ENCODE measurements at places on chromosomes 13 and 19.

GRCh38 chr13:64007339-64007738 lies 2591.7 kb upstream of the PCDH20 start:
- peak; percentile 3 for DNase-seq

- DNase-seq, result no peak
Observed at GRCh38 chr13:102045731-102046130, 356.1 kb downstream of the FGF14 start.

GRCh38 chr19:19260417-19261214 lies 12.5 kb downstream of the TM6SF2 start:
- DNase-seq, result no peak

GRCh38 chr13:26021516-26021915 lies 30.3 kb downstream of the SHISA2 start:
- no peak for DNase-seq

DNA sequence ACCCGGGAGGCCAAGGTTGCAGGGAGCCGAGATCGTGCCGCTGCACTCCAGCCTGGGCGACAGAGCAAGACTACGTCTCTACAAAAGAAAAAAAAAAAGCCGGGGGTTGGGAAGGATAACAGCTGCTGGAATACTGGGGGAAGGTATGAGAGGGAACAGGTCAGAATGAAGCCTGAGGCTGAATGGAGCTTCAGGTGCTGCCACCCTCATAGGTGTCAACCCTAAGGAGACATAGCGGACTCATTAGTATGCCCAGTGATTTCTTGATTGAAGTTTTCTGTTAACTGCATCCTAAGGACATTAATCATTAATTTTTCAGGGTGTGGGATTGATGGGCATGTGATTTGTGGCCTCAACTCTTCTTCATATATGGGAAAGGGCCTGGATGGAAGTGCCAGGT lies 6.0 kb downstream of the SMARCA4 start:
- no peak for DNase-seq

DNA sequence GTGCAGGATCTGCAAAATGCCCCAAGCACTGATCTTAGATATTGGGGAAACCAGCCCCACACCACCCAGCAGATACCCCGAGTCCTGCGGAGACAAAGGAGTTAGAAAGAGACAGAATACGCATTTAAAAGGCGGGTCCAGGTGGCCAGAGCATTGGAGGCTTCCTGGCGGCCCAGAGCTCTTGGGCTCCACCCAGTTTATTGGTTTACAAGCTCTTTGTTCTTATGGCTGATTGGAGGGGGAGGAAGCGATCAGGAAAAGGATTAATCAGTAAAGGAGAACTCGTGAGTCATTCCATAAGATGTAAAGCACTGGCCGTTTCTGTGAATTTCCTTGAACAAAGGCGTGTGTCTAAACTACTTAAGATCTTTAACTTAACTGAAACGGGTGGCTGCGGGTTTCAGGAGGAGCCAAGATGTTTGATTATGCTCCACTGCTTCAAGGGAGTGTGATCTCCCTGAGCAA lies 926 bp downstream of the ZNF587 start:
- DNase-seq, result peak; percentile 48

- no peak for DNase-seq
Observed at GRCh38 chr13:41554626-41555386, 97.5 kb downstream of the RGCC start.

DNA sequence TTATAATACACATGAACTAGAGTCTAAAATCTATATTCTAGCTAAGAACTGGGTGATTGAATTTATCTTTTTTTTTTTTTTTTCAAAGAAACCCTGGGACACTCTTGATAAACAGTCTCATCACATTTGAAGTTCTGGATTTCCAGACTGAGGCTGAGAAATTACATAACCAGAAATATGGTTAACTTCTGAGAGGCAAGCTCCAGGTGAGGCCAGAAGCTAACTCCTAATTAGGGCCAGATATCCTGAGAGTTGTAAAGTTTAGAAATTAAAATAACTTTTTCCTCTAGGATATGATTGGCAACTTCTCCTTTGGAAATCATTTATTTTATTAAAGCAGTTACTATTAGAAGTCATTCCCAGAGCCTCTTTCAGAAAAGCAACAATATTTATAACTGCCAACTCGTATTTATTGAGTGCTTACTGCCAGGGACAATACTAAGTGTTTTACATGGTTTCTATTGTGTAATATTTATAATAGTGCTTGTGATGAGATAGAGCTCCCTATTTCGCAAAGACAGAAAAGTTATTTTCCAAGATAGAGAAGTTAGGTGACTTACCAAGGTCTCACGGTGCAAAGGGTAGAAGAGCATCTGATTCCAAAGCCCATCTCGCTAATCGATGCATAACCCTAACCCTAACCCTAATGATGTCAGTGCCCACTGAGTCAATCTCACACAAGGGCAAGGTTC lies 187.7 kb downstream of the DCT start:
- DNase-seq, result no peak

DNA sequence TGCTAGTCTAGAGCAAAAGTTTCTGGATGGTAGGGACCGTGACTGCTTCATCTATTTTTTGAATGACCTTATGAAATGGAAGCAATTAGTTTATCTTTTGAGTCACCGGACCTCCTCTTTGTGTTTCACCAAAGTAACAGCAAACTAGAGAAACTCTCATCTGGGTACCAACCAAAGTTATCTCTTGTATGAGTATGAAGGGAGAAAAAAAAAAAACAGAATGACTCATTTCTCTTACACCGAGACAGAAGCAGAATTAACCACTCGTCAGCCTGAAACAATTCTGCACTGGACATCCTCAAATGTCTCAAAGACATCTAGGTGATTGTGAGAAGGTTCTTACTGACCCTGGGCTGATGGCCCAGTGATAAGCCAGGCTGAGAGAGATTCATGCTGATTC lies 18.3 kb downstream of the ZNF100 start:
- no peak for DNase-seq

DNA sequence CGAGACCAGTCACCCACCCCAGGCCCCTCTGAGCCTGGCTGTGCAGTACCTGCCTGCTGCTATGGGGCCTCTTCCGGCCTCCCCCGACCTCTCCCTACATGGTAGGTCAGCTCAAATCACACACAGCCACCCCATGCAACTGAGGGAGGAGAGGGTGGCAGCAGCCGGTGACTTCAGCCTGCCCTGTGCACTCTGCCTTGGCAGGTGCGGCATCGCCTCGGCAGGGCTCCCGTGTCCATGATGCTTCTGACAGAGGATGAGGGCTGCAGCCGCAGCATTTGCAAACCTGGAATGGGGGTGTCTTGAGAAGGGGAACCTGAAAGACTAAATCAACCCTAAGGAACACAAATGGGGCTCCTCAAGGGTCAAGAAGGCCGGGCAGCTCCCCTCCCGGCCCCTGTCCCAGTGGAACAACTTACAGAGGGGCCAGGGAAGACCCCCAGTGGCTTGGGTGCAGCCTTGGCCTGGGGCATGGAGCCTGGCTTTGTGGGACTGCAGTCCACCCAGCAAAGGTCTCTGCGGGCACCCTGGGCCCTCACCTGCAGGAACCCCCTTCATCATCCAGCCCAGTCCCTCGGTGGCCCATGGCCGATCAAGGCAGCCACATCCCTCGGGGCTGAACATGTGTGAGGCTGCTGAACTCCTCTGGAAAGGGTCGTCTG lies 6.7 kb downstream of the TEX29 start:
- no peak for DNase-seq

- DNase-seq, result no peak
Observed at GRCh38 chr13:105159841-105160240, 1375.6 kb downstream of the EFNB2 start.

DNA sequence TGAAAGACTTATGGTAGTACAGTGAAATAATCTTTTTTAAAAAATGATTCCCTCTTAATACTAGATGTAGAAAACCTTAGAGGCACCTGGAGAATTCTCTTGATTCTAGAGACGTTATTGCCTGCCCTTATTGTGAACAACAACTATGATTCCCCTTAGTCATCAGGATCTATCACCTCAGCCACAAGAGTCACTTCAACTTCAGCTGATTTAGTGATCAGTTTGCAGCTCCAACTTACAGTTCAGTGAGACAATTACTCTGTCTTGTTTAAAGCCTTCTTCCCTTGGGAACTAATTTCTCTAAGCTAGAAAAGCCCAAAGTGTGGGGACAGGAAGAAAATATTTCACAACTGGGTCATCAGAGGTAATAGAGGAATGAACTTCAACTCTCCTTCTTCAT lies 254.3 kb upstream of the SLITRK1 start:
- no peak for DNase-seq

DNA sequence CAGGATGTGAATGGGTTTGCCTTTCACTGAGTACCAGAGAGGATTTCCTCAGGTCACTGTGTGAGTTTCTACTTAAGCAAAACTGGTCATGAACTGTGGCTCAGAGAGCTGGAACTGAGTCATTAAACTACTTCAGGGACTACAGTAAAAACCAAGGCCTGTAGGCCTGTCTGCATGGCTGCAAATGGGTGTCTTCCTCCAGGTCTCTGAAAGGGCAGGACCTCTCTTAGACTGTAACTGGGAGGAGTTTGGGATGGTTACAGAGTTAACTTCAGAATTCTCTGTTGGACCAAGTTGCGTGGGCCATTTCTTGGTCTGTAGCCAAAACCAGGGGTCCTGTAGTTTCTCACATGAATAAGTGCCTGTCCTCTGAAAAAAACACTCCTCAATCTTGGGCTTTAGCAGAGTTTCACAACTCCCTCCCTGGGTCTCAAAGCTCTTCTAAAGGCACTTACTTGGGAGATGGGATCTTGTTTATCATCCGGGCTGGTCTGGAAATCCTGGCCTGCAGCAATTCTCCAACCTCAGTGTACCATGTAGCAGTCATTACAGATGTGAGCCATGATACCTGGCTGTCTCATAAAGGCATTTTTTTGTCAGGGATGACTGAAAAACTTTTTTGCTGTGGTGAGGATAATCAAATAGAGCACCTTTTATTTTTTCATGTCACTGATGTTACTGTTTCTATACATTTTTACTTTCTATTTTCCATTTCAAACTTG lies 19.7 kb downstream of the ZNF714 start:
- no peak for DNase-seq

- peak; percentile 38 for DNase-seq
Observed at GRCh38 chr13:28297341-28297740, 159.0 kb downstream of the PAN3 start.

- DNase-seq, result no peak
Observed at GRCh38 chr19:55005684-55006488, 32.2 kb downstream of the GP6 start.

DNA sequence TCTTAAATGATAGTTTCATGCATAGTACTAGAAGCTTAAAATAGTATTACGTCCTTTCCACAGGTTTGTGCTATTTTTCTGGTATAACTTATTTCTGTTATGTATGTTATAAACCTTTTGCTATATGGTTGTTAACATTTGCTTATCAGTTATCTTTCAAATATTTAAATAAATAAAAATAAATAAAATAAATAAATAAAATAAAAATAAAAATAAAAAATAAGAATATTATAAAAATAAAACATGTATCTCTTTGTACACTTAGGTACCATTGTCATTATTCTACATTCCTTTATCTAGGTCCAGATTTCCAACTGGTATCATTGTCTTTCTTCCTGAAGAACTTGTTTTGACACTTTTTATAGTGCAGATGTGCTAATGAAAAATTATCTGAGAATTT lies 1310.4 kb upstream of the SLC10A2 start:
- no peak for DNase-seq

DNA sequence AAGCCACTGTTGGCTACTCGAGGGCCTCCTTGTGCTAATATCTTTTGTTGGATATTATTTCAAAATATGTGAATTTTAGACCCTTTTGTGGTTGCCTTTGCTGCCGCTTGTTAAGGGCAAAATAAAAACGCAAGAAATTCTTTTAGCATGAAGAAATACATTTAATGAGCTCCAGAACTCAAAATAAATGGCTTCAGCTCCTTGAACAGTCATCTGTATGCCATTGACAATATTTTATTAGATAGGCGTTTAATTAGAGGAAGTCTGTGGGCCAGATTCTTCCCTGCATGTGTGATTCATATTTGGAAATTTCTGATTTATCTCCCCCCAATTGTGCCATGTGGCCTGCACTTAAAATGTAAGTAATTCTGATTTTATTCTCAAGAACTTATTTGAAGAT lies 177.2 kb downstream of the STK24 start:
- peak; percentile 93 for DNase-seq

- no peak for DNase-seq
Observed at GRCh38 chr19:40502647-40503319, 36.0 kb downstream of the SPTBN4 start.

- no peak for DNase-seq
Observed at GRCh38 chr13:27822258-27822872, 30.1 kb downstream of the GSX1 start.

- DNase-seq, result no peak
Observed at GRCh38 chr13:108708921-108709320, 79.5 kb downstream of the MYO16 start.

DNA sequence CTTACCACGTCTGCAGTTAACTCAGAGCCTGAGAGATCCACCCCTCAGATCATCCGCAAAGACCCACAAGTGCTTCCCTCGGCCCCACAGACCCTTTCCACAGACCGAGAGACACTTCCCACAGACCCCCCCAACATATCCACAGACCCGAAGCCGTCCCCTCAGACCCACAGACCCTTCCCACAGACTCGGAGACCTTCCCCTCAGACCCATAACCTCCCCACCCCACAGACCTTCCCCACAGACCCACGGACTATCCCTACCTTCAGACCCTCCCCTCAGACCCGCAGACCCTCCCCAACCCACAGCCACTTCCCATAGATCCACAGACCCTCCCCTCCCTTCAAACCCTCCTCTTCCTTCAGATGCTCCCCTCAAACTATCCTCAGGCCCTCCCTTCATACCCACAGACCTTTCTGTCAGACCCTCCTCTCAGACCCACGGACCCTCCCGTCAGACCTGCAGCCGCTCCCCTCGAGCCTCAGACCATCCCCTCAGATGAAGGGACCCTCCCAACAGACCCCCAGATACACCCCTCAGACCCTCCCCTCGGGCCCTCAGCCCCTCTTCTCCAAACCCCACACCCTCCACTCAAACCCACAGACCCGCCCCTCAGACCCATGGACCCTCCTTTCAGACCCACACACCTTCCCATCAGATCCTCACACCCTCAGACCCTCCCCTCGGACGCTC lies 20.1 kb upstream of the TFDP1 start:
- no peak for DNase-seq

DNA sequence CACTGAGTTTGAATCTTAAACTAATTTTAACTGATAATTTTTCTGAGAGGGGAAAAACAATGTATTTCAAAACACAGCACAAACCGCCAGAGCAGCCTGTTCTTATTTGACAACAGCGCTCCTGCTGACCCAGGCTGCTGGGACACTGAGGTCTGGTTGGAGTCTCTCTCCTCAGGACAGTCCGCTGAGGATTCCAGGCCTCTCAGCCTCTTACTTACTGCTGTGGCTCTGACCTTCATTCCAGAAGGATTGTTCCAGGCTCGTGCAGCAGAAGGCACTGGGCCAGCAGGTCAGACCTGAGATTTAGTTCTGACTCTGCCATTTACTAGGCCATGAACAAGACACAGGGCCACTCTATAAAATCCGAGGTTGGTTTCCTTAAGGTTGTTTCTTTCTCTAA lies 393.6 kb downstream of the TDRD3 start:
- no peak for DNase-seq

- no peak for DNase-seq
Observed at GRCh38 chr19:8705742-8706141, 7.1 kb upstream of the ACTL9 start.

- peak; percentile 90 for DNase-seq
Observed at GRCh38 chr13:44668688-44669087, 92.6 kb upstream of the TSC22D1 start.

- DNase-seq, result no peak
Observed at GRCh38 chr19:33325920-33326319, 23.6 kb upstream of the CEBPA start.

All from fibroblast of skin of right quadriceps (primary cell).